ENCODE measurements at places on chromosomes 1 and 21.

DNA sequence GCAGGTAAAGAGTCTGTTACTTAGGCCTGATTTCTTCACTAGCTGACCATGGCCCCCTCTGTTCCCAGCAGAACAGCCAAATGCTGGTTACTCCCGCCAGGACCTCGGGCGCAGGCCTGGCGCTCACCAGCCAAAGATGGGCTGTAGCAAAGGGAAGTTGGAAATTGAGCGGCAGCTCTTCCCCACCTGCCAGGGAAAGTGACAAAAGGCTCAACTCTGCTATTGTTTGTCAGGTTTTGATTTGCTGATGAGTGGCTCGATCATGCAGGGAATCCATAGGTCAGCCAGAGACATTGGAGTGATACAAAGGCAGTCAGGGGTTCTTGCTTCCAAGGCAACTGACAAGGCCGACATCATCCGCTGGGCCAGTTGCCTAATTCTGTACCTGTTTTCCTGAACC lies 120.1 kb downstream of the ASTN1 start:
- DNase-seq: no peak

DNA sequence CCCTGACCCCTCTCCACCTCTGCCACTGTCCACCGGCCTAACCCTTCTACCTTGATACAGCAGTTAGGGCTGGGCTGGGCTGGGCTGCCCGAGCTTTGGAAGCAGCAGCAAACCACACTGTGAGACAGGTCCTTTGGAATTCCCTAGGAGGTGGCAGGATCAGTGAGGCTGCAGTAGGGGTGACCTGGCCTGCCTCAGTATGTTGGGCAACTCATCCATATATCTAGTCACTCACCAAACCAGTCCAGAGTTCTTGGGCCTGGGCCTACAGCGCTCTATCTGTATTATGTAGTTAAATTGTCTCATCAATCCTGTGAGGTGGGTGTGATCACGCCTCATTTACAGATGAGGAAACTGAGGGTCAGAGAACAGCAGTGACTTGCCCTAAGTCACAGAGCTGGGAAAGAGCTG lies 13.3 kb upstream of the SYNC start:
- DNase-seq: no peak

GRCh38 chr1:244112636-244113035 lies 61.6 kb downstream of the ZBTB18 start:
- DNase-seq: no peak

DNA sequence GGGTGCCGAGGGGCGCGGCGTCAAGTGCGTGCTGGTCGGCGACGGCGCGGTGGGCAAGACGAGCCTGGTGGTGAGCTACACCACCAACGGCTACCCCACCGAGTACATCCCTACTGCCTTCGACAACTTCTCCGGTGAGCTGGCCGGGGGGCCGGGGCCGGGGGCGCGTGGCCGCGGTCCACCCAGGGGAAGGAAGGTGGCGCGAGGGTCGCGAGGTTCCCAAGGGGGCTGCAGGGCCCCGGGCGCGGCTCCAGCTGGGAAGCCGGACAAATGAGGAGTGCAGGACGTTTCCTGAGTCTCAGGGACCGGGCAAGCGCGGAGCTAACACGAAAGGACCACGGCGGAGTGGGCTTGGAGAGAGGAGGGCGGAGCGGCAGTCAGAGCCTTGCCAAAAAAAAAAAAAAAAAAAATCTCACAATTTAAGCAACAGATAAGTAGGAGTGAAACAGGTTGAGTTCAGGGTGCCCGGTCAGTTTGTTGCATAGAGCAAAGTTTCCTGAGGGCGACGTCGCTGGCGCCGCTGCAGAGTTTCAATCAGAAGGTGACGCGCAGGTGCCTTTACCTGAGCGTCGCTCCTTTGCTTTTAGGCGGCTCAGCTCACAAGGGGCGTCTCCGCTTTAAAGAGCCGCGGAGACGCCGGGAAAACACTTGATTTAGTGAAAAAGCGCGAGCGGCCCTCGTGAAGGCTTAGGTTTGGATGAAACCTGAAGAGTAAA lies 750 bp downstream of the RHOU start:
- DNase-seq: peak; percentile 46

DNA sequence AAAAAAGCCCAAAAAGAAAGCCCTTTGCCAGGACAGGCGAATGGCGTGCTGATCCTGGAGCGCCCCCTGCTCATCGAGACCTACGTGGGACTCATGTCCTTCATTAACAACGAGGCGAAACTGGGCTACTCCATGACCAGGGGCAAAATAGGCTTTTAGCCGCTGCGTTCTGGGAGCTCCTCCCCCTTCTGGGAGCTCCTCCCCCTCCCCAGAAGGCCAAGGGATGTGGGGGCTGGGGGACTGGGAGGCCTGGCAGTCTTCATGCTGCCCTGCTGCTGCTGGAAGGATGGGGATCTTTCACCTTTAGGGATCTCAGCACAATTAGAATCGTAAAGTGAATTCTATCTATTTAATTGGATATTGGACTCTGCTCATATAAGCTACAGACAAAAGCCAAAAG lies 3.6 kb downstream of the TPRG1L start:
- DNase-seq: no peak

GRCh38 chr1:44662683-44663030 lies 11.6 kb downstream of the TMEM53 start:
- no peak for DNase-seq

DNA sequence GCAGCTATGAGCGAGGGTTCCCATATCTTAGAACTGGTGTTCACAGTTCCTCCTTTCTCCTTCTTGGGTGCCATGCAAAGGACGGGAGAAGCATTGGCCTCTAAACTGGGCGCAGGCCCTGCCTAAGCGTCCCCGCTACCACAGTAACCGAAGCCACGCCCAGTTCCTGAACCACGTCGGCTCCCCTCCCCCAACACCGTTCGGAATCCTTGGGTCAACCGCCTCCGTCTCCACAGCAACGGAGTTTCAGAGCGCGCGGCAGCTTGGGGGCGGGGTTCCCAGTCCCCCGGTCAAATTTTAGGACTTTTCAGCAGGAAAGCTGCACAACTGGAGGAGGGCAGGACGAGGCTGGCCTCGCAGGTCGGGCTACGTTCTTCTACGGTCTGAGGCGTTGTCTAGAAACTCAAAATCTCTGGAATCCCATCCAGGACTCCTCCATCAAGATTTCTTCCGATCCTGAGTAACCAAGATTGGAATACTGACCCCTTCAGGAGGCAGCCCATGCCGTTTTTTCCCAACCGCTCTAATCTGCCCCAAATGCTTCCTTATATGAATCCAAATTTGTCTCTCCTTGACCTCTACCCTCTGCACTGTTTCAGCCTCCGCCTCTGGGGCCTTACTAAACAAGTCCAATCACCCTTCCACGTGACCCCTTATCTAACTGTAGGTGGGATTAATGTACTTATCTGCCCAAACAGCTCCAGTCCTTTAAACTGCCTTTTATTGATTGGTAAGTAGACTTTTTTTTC lies at the start of gene SPAG17:
Gene SPAG17 (minus strand): TSS at position 145 of the 749 bp plus-strand sequence. CDS start 71 bp downstream, at position 74.
- no peak for DNase-seq

All from LoVo (cell line).